ENCODE measurements at places on chromosomes 16 and 17.

GRCh38 chr16:2776500-2777139 lies 460 bp downstream of the ELOB start:
- no peak for DNase-seq

DNA sequence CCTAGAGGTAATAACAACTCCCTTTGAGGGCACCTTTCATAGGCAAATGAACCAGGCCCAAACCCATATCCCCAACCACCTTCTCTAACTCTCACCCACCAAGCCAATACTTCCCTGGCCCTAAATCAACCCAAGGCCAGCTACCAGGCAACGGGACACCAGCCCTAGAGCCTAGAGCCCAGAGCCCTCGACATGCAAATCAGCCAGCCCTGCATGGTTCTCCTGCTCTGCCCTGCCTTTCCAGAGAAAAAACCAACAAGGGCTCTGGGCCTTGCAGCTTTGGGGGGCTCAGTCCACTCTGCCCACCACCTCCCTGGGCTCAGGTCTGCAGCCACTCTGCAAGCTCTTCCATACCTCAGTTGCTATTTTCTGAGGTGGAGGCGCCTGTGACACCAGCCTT lies 55.0 kb downstream of the PITPNM3 start:
- DNase-seq, result no peak

- DNase-seq, result no peak
Measured at GRCh38 chr17:31310886-31311285, 3.0 kb downstream of the EVI2B start.

DNA sequence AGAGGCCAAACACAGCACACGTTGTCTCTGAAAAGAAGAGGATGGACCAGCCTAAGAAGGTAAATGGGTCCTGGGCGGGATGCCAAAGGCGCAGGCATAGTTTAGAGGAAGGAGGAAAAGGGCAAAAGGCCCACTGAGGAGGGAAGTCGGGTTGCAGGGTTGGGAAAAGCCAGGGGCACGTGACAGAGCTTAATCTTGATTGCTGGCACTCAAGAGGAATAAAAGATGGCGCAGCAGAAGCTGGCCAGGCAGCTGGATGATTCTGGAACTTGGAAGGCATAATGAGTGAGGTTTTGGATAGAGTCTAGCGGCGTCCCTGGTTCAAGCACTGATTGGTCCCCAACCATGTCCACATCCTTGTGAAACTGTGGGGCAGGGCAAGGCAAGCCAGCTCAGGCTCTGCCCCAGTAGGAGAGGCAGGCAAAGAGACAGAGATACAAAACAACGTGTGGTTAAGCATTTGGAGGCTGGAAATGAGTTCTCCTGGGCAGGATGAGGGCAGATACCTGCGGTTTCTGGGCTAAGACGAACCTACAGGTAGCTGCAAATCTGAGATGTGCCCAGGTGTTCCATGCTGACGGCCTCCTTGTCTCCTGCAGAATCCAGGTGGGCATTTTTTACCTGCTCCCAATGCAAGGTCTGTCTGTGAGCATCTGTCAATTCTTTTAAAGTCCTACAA lies 52.7 kb upstream of the CIBAR2 start:
- no peak for DNase-seq

GRCh38 chr16:85518398-85519049 lies 94.6 kb upstream of the GSE1 start:
- no peak for DNase-seq

- DNase-seq, result no peak
Measured at GRCh38 chr17:13152501-13152900, 134.7 kb upstream of the ELAC2 start.

DNA sequence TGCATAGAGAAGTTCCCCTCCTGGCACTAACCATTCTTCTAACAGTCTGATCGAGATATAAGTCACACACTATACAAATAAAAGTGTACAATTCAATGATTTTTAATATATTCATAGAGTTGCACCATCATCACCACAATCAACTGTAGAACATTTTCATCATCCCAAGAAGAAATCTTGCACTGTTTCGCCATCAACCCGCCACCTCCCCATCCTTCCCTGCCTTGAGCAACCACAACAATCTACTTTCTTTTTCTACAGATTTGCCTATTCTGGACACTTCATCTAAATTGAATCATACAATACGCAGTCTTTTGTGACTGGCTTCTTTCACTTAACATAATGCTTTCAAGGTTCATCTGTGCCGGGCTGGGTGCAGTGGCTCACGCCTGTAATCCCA lies 33.0 kb upstream of the GUCY2D start:
- DNase-seq, result no peak

GRCh38 chr16:3121851-3122467 lies 9.6 kb downstream of the ZNF205 start:
- no peak for DNase-seq

- no peak for DNase-seq
Measured at GRCh38 chr16:51149251-51149661, 1.8 kb downstream of the SALL1 start.

DNA sequence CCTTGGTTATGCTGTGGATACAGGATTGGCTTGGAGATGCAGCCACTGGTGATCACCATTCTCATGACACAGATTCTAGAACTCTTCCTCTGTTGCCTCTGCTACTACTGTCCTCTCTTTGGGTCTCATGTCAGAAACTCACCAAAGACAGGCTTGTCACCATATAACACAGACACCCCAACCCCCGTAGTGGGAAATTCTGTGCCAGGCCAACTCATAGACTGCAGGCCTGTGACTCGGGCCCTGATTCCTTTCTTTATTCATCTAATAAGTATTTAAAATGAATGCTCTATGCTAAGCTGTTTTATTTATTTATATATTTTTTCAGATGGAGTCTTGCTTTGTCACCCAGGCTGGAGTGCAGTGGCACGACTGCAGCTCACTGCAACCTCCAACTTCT lies 9.5 kb downstream of the CYB5D2 start:
- no peak for DNase-seq

- DNase-seq, result no peak
Measured at GRCh38 chr17:38464251-38464722, 36.0 kb downstream of the ARHGAP23 start.

- no peak for DNase-seq
Measured at GRCh38 chr16:52123061-52123839, 423.7 kb downstream of the TOX3 start.

GRCh38 chr16:13123991-13124390 lies 222.6 kb downstream of the SHISA9 start:
- DNase-seq, result no peak

- DNase-seq, result no peak
Measured at GRCh38 chr16:78659668-78660217, 560.3 kb downstream of the WWOX start.

DNA sequence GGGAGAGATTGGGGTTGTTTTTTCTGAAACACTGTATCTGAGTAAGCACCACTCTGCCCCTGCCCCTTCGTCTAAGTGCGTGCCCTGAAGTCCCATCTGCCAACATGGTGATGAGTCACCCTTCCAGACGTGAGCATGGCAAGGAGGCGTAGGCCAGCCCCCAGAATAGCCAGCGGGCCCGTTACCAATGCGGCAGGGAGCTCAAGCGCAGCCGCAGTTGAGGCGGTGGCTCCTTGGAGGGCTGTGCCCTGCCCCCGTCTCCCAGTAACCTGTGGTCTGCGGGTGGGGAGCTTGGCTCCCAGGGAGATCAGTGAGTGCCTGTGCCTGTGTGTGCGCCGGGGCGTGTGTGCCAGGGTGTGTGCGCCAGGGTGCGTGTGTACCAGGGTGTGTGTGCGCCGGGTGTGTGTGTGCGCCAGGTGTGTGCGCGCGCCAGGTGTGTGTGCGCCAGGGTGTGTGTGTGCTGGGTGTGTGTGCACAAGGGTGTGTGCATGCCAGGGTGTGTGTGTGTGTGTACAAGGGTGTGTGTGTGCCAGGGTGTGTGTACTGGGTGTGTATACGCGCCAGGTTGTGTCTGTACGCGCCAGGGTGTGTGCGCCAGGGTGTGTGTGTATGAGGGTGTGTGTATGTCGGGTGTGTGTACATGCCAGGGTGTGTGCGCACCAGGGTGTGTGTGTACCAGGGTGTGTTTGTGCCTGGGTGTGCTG lies 98.6 kb upstream of the CHMP6 start:
- no peak for DNase-seq

GRCh38 chr17:82489117-82489516 lies 30.4 kb upstream of the FOXK2 start:
- no peak for DNase-seq

DNA sequence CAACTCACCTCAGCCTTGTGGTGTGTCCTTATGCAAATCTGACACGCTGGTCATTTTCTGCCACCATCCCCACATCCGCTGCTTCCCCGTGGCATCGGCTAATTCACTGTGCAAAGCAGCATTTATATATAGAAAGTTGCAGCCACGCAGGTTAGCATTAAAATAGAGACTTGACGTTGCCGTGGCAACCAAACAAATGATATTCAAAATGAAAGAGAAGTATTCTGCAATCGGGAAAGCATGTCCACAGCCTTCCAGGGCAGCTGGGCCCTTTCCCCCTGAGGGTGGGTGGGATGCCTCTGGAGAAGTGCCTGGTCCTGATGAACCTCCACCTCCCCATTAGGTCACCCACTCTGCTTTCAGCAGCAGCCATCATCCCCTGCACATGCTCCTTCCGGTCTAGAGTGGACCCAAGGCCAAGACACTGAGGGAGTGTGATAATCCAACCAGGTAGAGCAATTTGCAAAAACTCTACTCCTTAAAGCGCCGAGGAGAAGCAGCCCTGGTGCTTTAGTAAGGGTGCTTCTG lies 138.7 kb downstream of the GAS7 start:
- DNase-seq, result no peak

DNA sequence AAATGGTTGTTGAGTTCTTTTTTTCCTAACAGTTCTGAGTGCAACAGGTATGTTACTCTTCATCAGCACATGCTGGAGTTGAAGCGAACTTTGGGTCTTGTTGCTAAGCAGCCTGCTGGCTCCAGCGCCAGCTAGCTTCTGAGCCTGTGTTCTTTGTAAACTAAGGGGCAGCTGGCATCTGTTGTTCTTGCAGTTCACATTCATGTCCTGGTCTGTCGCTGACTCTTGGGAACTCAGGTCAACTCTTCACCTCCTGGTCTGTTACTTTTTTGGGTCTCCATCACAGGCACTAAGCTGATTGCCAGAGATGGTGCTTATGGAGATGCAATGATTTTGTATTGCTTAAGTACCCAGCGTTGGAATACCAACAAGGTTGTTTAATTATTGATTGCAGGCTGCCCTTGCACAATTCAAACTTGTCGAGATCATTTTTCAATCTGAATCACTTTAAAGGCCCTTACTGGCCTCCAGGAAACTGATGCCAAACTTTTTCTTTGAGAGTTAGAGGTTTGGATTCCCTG lies 40.9 kb downstream of the USP10 start:
- no peak for DNase-seq

All from T47D (cell line).